ENCODE measurements at places on chromosomes 5 and 9. TPM values are rescaled to one million over a fixed set of nuclear protein-coding genes. Genes with fewer than 3 reads are reported as not detected.

Gene ELAVL2
- total RNA-seq = not detected

Gene ACOT12
- not detected for total RNA-seq

DNA sequence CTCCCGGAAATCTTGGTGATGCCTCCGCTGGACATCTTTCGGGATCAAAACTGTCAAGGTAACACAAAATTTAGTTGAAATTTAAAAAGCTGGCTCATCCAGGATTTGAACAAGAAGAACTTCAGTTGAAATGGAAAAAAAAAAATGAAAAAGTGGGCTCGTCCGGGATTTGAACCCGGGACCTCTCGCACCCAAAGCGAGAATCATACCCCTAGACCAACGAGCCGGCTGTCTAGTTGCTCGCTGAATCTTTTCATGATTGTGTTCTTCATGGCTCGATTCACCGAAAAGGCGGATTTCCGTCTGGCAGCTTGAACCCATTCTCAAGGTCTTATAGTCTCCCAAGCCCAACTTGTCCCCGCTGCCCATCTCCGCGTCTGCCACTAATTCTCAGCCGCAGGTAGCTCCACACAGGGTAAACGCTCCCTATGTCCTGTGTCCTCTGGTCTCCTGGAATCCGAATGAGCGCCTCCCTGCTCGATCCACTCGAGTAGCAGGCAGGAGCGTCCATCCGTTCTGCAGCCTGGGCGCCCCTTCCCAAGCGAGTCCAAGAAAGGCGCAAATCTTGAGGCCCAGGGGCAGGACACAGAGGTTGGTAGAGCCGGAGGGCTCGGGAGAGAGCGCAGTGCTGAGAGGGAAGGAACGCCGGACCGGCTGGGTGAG is 16.2 kb downstream of the TRIM7 start:
- H3K27ac ChIP-seq = peak overlapping the region; percentile 97
- H3K36me3 ChIP-seq = peaks cover 3% of the 10 kb centered on the region
- peak; percentile 76 for DNase-seq
- H3K27me3 ChIP-seq = peaks cover 8% of the 10 kb centered on the region
- H3K4me3 ChIP-seq = peak overlapping the region; percentile 94

- no peak for DNase-seq
- no peaks in the 10 kb centered on the region for H3K36me3 ChIP-seq
- H3K27me3 ChIP-seq = no peaks in the 10 kb centered on the region
- H3K4me1 ChIP-seq = no peaks in the 10 kb centered on the region
Observed at GRCh38 chr5:3511934-3512333, 83.7 kb upstream of the IRX1 start.

GRCh38 chr5:6667648-6668047 is 34.4 kb downstream of the SRD5A1 start:
- H3K36me3 ChIP-seq = peaks cover 13% of the 10 kb centered on the region
- H3K27ac ChIP-seq = no peak overlapping the region
- H3K4me3 ChIP-seq = no peak overlapping the region
- no peaks in the 10 kb centered on the region for H3K4me1 ChIP-seq

GRCh38 chr9:116547729-116548426 is 139.2 kb upstream of the TRIM32 start:
- no peaks in the 10 kb centered on the region for H3K4me1 ChIP-seq
- no peak for DNase-seq
- no peaks in the 10 kb centered on the region for H3K36me3 ChIP-seq
- H3K27ac ChIP-seq = no peak overlapping the region
- no peaks in the 10 kb centered on the region for H3K27me3 ChIP-seq

GRCh38 chr9:122991370-122991830 is 42.1 kb upstream of the GPR21 start:
- no peak overlapping the region for H3K4me3 ChIP-seq
- H3K27me3 ChIP-seq = no peaks in the 10 kb centered on the region
- peaks cover 6% of the 10 kb centered on the region for H3K36me3 ChIP-seq

DNA sequence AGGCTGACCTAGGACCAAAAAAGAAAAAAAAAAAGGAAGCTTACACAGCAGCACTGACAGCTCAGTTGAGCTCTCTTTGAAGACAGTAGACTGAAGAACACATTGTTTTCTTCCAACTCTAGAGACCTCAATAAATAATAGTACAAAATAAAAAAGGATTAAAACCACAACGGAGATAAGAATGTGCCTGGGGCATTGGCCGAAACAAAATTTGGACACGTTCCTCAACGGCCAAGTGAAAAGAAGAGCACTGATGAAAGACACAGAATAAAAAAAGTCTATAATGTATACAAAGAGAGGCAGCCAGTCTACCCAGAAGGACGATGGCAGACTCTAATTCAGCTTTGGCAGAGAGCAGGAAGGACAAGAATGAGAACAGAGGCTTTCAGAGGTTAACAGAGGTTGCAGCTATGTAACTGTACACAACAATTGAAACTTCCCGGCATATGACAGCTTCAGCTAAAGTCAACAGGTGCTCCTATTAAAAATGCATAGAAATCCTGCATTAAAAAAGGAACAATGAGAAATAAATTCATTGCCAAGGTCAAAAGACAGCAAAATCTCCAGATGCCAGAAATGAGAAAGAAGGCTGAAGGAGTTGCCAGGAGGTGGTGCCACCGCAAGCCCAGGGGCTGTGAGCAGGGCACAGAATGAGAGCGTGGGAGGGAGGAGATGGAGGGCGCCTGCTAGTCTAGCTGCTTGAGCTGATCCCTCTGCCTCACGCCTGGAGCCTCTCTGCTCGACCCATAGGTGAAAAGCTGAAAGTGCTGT is 113.9 kb downstream of the DCP2 start:
- peaks cover 9% of the 10 kb centered on the region for H3K27me3 ChIP-seq
- no peak for DNase-seq
- H3K4me3 ChIP-seq = no peak overlapping the region
- no peaks in the 10 kb centered on the region for H3K36me3 ChIP-seq
